Foreskin keratinocyte (primary cell): ENCODE measurements at places on chromosomes 1 and 21.

- DNase-seq = no peak
These were observed 8.5 kb upstream of the TTC22 start for GRCh38 chr1:54809496-54810074.

- no peak for DNase-seq
These were observed 527 bp downstream of the MACO1 start for GRCh38 chr1:25430967-25431881.

- DNase-seq = no peak
These were observed 10.6 kb downstream of the PADI1 start for GRCh38 chr1:17215545-17215890.

- no peak for DNase-seq
These were observed 99.4 kb upstream of the S1PR1 start for GRCh38 chr1:101137144-101138126.

GRCh38 chr1:32186077-32186476, 6.6 kb downstream of the TXLNA start:
- DNase-seq = no peak

DNA sequence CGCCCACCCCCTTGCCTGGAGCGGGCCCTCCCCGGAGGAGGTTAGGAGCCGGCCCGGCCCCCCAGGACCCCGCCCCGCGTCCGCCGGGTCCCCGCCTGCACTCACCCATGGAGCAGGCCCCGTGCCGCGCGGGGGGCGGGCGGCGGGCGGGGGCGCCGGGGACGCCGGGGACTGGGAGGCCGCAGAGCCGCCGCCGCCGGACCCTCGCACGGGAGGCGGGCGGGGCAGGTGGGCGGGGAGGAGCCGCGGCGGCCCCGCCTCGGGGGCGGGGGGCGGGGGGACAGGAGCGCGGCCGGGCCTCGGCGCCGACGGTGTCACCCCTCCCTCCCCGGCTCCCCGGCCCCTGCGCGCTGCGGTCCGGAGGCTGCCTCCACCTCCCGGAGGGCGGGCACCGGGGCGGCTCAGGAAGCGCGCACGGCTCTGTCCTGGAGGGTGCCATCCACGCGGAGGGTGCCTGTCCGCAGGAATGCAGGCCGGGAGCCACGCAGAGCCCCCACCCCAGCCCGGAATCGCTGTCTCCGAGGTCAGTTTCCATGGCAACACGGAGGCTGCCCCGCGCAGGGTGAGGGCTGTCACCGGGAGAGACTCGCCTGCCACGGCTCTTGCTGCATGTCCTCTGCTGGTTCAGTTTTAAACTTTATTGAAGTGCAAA, 5.9 kb upstream of the PLEKHG5 start:
- no peak for DNase-seq

DNA sequence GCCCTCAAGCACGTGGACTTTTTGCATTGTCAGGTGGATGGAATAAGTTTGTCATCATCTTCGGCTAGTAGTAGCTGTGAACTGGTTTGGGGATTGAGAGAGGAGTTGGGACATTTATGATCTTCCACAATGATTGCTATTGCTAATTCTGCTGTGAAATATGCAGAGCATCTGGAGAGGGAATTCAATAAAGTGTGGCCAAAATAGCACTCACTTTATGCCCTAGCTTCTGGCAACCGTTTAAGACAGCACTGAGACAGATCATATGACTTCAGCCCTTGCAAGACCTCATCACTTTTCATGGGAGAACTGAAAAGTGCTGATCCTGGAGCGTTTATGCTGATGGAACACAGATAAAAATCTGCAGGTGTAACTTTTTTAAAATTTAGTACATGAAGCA, 360.8 kb downstream of the GPATCH2 start:
- DNase-seq = no peak

GRCh38 chr1:208156741-208157140, 87.4 kb downstream of the PLXNA2 start:
- no peak for DNase-seq

DNA sequence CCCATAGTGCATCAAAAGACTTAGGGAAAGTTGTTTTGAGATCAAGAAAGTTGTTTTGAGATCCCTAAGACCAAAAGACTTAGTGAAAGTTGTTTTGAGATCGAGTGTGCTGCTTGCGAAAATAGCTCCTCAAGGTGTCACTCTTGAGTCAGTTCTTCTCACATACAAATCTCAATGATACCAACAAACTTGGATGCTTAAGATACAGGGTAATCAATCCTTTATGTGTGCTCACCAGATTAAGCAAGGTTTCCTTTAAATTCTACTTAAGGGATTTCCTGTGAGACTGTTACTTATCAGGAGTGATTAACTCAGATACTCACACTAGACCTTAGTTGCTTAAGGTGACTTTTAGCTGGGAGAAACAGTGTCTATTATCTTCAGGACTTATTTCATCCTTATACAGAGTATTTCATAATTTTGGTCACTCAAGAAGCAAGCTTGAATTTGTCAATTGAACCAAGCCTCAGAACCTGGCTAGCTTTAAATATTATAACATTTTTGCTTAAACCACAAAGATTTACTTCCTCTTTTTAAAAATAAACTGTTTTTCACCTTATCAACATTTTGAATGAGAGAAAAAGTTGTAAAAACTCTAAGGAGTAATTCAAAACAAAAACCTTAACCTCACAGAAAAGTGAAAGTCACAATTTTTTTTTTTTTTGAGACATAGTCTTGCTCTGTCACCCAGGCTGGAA, 8.0 kb upstream of the RLF start:
- DNase-seq = no peak

GRCh38 chr1:62891956-62892562, 108.1 kb downstream of the ATG4C start:
- peak; percentile 48 for DNase-seq

GRCh38 chr1:180196436-180197003, 33.5 kb upstream of the LHX4 start:
- DNase-seq = no peak

- no peak for DNase-seq
These were observed 54.2 kb downstream of the NDUFS5 start for GRCh38 chr1:39080269-39080826.
